ENCODE measurements at places on chromosomes 12 and 14.

DNA sequence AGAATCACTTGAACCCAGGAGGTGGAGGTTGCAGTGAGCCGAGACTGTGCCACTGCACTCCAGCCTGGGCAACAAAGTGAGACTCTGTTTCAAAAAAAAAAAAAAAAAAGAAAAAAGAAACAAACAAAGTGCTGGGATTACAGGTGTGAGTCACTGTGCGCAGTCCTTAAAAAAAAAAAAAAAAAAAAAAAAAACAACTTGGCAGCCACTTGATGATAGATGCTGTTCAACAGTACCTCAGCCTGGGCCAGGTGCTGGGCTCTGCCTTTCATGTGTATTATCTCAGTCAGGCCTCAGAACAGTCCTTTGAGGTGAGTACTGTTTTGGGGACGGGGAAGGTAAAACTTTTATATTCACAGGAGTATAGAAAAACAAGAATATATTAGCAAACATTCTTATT lies 9.6 kb downstream of the ACADS start:
- DNase-seq, result no peak

- DNase-seq, result no peak
Measured at GRCh38 chr12:65962921-65963861, 138.9 kb downstream of the HMGA2 start.

GRCh38 chr14:103923863-103924262 lies 4.4 kb upstream of the TDRD9 start:
- DNase-seq, result no peak

GRCh38 chr12:96368233-96368632 lies 32.0 kb downstream of the CDK17 start:
- no peak for DNase-seq

Measured in IMR-90 (cell line).